Muscle of leg (tissue), 16 donors: ENCODE measurements at places on chromosomes 12 and 14. TPM values are rescaled to one million over a fixed set of nuclear protein-coding genes. Genes with fewer than 3 reads are reported as not detected.

DNA sequence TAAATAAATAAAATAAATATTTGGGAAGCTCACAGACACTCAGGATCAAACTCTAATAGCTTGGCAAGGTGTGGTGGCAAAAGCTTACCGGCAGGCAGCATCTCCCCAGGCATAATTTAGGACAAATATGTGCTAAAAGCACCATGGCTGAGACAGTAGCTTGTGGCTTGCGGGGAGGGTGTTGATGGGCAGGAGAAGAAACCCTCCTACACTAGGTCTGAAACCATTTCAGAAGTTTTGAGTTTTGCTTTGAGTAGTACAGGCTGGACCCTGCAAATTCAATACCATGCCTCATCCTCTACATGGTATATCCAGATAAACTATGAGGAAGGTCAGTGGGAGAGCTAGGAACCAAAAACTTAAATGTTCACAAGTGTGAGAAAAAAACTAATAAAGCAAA, 33.1 kb downstream of the MAP3K9 start:
- no peak for DNase-seq

GRCh38 chr12:103956509-103957027, 9.1 kb upstream of the TDG start:
- DNase-seq = no peak

- peak; percentile 80 for DNase-seq
Observed at GRCh38 chr14:66495218-66496098, 9.3 kb downstream of the CCDC196 start.

GRCh38 chr14:38121320-38122020, 86.2 kb upstream of the SSTR1 start:
- no peak for DNase-seq

DNA sequence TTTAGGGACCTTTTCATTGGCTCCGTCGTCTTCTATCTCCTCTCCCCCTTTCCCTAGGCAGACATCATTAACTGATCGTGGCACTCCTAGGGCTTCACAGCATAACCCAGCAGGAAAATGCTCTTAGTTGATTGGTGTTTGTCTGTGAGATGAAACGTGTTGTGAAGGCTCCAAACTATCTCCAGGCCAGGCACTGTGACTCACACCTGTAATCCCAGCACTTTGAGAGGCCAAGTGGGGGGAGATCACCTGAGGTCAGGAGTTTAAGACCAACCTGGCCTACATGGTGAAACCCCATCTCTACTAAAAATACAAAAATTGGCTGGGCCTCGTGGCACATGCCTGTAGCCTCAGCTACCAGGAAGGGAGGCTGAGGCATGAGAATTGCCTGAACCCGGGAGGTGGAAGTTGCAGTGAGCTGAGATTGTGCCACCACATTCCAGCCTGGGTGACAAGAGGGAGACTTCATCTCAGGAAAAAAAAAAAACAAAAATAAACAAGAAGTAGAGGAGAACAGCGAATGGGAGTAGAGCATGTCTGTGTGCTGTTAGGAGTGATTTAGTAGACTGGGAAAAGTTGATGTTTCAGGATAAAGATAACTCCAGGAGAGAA, 32.3 kb upstream of the WDR89 start:
- no peak for DNase-seq

GRCh38 chr12:82652071-82652470, 34.6 kb upstream of the TMTC2 start:
- no peak for DNase-seq

DNA sequence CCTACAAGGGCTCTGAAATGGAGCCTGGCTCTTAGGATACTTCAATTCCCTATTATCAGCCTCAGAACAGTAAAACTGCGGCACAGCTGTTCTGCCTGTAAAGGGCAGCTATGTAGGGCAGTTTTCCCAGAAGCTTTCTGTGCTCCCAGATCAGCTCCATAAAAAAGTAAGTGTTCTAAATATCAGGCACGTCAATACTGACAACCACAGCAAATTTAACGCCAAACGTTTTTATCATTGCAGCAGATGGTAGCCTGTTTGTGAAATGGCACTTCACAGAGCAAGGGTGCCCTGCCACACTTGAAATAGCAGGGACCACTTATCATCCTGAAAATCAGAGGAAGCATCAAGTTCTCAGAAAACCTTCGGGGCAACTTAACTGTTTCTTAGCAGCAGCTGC, 54.8 kb upstream of the PTHLH start:
- DNase-seq = peak; percentile 27

DNA sequence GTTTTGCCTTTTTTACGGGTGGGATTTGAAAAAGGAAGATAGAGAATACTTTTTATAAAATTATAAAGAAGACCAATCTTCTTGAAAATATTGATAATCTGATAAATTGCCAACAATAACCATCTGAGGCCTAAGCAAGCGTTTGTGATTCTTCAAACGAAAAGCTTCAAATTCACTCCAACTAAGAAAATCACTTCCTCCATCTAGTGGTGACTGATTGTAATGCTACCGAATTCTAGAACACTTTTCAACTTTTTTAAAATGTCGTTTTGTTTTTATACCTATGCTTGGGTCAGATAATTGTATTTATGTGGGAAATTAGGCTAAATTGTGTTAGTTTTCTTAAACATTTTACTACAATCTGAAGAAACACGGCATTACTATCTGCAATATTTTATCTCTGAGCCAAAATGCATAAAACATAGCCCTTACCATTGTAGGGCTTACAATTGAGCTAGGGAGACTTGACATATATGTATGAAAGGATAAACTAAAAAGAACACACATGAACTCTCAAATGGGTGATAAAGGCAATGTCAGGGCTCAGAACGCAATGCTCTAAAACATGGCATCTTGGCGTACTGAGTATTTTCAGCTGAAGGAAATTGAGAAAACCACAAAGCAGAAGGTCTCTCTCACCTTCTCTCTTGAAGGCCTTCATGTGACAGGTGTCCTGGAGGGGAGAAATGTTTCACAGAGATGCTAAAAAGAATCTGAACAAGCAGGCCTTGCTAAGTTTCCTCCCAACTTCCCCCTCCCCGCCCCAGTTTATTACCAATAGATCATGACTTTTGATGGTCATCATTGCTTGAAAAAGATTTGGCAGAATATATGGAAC, 36.8 kb upstream of the G2E3 start:
- DNase-seq = peak; percentile 63

DNA sequence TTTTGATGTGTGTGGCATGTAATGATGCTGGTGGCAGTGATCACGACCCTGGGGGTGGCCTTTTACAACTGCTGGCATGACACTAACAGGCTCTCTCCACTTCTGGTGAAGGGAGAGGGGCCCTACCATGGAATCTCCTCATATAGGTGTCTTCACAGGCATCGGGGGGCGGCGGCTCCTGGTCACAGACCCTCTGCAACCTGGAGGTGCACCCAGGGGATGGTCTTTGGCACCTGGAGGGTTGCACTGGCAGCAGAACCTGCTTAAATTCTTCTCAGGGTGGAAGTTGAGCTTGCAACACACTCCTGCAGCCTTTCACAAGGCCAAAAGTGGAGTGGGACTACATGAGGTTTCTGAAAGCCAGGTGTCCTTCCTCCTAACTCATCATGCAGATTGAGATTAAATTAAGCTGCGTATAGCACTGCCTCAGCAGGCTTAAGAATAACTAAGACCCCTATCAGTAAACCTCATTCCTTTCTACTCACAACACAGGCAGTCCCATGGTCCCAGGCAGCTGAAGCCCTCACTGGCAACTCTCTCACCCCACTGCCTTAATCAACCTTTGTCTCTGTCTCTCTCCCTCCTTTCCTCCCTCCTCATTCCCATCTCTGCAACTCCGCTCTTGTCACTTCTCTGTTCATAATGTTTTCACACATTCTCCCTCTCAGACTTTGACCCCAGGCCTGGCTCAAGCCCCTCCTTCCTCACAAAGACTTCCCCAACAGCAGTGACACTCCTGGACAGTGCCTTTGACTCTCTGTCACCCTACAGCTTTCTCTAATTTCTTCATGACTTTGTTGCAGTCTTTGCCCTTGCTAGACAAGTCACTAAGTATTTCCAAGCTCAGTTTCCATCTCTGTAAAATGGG, 18.9 kb downstream of the NID2 start:
- no peak for DNase-seq

GRCh38 chr14:90632451-90632850, 183.8 kb downstream of the TTC7B start:
- DNase-seq = no peak

GRCh38 chr12:30707613-30708342, 12.1 kb upstream of the IPO8 start:
- DNase-seq = no peak

- no peak for DNase-seq
Observed at GRCh38 chr12:65537978-65538377, 259.5 kb downstream of the MSRB3 start.

DNA sequence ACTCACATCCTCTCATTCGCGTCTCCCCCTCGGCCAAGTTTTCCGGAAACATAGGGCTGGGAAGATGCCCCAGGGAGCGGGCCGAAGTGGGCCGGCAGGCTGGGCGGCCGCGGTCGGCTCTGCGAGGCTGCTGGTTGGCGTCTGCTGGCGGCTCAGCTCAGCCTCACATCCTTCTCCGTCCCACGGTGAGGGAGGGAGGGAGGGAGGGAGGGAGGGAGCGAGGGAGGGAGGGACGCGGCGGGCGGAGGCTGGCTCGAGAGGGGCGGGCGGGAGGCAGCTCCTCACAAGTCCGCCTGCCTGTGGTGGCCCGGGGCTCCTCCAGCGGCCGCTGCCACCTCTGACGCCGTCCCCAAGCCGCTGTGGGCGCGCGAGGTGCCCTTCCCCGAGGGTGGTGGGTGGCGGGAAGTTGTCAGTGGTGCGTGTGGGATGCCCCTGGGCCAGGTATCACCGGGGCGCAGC, 93.8 kb downstream of the RFLNA start:
- peak; percentile 94 for DNase-seq

DNA sequence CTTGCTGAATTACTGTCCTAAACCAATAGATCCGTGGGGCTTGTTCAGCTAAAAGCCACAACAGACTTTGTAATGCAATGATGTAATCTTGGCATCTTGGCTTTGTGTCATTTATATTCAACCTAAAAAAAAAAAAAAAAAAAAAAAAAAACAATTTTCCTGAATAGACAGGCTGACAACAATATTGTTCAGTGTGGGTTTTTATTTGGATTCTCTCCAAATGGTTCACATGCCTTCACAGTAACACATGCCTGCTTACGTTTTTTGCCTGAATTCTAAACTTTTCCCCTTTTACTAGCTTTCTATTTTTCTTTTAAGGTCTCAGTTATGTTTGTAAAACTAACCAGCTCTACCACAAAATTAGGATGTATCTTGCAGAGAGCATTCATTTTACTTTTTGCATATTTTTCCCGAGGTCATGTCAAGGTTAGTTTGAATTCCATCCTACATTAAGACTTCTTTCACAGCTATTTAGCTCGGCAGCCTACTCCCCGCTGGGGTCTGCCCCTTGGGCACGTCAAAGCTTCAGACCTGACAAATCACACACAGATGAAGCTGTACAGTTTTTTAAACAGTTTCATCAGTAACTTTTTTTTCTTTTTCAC, 213.7 kb upstream of the NPAS3 start:
- DNase-seq = peak; percentile 85

DNA sequence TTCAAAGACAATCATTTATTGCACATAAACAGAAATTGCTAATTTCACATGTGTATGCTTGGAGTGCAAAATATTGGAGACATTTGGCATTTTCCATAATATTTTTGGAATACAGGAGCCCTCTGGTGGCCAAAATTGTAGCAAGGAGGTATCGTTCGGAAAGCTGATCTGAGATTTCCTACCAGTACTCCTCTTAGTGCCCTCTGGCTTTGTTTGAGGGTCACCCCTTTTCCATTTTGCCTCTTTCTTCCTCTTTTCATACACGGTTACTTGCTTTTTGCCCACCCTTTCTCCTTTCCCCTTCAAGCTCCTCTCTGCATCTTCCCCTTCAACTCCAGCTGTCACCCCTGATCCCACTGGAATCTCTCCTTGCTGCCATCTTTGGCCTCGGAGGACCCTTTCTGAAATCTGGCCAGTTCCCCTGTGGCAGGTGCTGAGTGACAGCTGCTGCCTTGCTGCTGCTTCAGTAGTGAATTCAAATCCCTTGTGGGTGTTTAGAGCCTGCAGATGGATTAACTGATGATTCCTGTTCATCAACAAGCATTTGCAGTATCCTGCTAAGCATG, 164.6 kb upstream of the PARP11 start:
- DNase-seq = peak; percentile 86

- DNase-seq = no peak
Observed at GRCh38 chr12:110576504-110576903, 6.6 kb downstream of the PPTC7 start.

DNA sequence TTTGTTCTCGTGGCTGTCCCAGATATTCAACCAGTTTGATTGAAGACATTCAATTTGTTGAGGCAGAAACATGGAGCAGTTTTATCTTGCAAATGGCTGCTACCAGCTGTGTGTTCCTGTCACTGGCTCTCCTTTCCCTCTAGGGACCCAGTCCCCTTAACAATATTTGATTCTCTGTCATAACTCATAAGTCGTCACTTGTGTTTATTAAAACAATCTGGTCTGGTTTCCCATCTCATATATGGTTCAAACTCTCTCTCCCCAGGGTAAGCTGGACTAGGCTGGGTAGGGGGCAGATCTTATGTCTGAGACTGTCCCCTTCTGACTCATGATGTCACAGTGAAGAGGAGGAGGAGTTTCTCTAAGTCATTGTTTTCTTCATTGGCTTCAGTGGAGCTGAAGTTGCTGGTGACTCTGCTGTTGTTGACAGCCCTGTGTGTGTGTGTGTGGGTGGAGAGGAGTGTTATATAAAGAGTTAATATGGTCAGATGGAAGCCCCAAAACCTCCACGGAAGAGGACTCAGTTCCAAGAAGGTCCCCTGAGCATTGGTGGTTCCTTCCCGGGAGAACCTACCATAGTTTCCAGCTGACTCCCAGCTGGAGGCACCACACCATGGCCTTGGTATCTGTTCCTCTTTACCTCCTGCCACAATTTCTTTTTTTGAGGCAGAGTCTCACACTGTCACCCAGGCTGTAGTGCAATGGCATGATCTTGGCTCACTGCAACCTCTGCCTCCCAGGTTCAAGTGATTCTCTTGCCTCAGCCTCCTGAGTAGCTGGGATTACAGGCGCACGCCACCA, 16.1 kb upstream of the GNG2 start:
- DNase-seq = no peak

The GARIN6 gene
- total RNA-seq = not detected

The RNASE7 gene
- total RNA-seq = not detected

The OAS1 gene
- 3.6 TPM for total RNA-seq

The ZNF384 gene
- total RNA-seq = 18.2 TPM

The CALCOCO1 gene
- 96.6 TPM for total RNA-seq

The GPR162 gene
- total RNA-seq = 11.3 TPM

The PTMS gene
- 87.5 TPM for total RNA-seq

The MMP17 gene
- 4.0 TPM for total RNA-seq

The NELL2 gene
- 1.5 TPM for total RNA-seq

The CCDC85C gene
- total RNA-seq = 3.4 TPM

The NEMP1 gene
- total RNA-seq = 14.3 TPM

The MORN3 gene
- total RNA-seq = 0.13 TPM
